ENCODE measurements at places on chromosomes 6 and 20.
A peak's percentile ranks its signal among the peaks of the same experiment; 100 is the strongest.

- DNase-seq = no peak
Measured at GRCh38 chr6:81820980-81821379, 68.5 kb upstream of the TENT5A start.

DNA sequence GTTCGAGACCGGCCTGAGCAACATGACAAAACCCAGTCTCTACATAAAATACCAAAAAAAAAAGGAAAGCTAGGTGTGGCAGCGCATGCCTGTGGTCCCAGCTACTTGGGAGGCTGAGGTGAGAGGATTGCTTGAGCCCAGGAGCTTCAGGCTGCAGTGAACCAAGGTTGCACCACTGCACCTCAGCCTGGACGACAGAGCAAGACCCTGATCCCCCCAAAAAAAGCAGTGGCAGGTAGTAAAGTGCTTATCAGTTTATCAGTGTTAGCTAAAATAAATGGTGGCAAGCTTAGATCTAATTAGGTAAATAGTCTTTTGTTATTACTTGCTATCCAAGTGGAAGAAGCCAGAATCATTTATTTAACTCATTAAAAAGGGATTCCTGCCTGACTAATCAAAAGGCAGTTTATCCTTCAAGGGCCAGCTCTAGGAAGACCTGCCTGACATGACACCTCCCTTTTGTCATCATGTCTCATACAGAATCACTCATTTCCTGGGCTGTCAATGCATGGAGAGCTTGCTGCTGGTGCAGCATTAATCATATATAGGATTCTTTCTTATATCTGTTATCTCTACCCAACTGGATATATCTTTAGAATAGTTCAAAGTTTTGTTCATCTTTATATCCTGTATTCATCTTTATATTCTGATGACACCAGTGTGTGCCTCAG lies 9.6 kb downstream of the DSTN start:
- DNase-seq = no peak

DNA sequence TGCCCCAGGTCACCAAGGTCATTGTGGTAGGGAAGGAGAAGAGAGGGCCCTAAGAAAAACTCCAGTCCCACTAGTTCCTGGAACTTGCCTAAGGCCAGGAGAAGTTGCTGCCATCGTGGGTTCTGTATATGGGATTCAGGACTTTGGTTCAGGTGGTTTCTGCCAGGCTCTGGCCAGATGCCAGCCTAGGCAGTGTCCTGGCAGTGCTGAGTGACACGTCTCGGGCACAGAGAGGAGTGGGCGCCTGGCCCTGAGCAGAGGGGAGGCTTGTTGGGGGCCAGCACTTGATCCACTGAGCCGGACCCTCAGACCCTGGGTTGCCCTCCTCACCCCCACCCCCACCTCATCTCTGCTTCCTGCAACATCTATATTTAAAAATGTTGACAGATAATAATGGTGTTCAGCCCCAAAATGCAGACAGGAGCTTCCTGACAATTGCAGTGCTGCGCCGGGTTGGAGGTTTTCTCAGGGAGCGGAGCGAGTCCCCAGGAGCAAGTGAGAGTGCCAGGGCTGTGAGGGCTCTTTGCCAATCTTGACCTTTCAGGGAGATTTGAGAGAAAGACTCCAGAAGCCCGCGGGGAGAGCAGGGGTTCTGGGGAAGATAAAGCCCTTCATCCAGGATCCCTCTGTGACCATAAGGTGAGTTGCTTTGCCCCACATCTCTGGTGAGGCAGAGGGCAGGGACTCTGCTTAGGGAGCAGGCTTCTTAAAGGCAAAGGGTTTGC lies 71.9 kb downstream of the PHACTR3 start:
- no peak for DNase-seq

DNA sequence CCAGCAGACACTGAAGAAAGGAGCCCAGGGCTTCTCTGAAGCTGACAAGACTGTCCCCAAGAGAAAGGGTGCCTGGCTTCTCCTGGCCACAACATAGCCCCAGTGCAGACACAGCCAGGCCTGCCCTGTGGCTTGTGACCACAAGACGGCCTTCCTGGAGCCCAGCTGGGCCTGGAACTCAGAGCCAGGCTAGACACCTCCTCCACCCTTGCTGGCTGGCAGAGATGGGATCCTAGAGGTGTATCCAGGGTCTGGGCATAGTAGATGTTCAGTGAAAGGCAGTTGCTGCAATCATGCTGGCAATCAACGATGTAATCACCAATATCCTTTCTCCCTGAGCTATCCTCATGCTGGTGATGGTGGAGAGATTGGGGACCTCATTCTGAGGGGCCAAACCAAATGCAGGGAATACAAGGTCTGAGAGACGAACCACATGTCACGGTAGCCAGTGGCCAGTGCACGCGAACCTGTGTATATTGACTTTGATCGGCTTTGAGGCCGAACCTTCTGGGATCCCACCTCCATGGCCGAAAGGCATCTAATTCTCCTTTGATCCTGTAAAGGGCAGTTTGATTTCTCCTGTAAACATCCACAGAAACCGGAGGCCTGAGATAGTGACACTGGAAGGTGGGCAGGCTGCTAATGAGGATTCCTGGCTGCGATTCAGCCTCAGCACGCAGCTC lies 115.2 kb downstream of the PSMB1 start:
- no peak for DNase-seq

GRCh38 chr6:80348263-80348662 lies 241.8 kb downstream of the BCKDHB start:
- no peak for DNase-seq

- no peak for DNase-seq
Measured at GRCh38 chr6:160327981-160328380, 20.2 kb upstream of the SLC22A3 start.

- no peak for DNase-seq
Measured at GRCh38 chr6:127971945-127972391, 71.1 kb upstream of the THEMIS start.

DNA sequence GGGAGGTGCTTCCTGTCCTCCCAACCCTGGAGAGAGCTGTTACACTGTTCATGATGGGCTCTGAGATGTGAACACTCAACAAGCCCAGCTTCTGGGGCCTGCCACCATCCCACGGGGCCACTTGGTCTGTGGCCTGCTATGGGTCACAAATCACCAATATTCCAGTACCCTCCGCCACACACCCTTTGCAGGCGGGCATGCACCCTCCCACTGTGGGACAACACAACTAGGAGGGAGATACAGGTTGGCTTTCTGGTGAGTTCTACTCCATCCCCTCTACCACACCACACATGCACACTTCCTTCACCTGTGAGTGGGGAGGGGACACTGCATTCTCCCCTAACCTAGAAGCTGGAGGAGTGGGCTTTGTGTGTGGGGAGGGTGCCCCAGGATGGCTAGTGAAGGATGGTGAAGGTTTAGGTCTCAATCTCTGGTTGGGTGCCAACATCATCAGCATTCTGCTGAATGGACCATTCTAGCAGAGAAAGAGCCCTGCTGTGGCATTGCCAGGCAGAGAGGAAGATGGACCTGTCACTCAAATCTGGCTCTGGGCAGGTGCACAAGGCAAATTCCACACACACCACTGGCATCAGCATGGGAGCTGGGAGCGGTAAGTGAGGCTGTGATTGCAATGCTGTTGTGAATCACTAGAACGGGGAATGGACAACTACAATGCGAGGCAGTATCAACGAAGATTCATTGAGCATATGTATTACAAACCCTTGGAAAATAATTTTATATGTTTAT lies 175.1 kb downstream of the THBS2 start:
- DNase-seq = no peak

DNA sequence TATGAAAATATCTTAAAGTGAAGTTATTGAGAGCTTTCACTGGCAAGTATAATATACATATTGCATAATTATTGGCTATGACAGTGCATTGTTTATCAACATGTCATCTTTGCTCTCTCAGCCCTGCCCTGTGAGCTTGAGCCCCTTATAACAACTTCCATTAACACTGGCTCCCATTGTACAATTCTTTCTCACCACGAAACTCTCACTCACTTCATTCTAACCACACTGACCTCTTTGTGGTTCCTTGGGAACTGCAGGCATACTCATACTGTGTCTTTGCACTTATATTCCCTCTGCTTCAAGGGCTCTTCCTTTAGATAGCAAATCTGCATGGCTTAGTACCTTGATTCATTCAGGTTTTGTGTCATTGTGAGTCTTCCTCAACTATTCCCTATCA lies 411.8 kb downstream of the CDKAL1 start:
- peak; percentile 53 for DNase-seq

DNA sequence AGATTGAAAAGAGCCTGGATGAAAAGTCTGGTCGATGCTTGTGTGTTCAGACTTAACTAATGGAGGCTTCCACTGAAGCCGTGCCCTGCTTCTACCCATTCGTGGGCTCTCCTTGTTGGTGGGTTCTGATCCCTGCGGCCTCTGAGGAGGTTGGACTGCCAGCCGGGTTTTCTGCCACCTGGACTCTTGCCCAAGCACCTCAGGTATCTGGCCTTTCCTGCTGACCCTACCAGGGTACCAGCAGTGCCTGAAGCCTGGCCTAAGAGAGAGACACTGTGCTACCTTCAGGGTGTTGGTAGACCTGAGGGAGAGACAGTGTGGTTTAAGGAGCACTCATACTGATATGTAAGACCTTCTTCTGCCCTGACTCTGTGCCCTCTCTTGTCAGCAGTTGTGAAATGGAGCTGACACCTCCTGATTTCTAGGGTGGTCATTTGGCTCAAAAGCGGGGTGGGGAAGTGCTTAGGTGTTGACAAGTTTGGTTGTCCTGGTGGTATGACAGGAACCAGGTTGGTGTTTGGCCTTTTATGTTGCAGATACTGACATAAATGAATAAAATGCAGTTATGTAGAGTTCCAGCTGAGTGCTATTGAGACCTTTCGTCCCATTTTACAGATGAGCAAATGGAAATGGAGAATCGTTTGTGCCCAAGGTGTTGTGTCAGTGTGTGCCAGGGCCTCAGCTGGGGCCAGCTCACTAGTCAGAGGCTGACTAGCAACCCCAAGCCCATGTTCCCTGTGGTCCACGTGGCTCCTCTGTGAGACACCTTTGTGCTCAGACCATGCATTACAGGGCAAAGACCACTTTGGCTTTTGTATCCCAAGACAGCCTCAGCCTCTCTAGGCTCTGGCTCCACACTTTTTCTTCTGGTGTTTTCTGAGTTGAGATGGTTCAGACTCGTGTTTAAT lies 3.1 kb downstream of the PLCG1 start:
- DNase-seq = no peak

DNA sequence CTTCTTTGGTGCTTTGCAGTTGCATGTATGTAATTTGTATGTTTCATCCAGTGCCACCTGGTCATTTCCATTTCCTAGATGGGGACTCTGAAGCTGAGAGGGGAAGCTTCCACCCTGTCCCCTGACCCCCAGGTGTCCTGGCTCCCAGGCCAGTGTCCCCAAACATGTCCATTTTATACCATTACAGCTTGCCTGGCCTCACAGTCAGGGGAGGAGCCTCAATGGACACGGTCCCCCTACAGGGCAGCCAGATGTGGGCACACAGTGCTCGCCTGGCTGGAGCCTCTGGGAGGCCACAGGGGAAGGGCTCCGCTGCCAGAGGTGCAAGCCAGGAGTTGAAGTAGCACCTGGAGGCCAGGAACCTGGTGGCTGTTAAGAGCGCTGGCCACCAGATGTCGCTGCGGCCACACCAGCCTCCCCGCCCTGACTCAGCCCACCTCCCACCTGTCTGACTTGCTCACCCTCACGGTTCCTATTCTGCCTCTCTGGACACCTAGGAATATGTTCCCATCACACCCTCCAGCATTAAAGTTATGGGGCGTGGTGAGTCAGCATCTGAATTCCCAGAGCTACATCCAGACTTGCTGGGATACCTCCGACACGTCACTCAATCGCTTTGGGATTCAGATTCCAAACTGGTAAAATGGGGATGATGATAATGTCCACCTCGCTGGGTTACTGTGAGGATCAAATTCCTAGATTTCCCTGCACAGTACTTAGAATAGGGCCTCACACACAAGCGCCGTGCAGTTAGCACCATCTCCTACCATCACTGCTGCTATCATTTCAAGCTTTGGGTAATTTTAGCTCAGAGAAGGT lies 107.4 kb downstream of the SULF2 start:
- peak; percentile 83 for DNase-seq

DNA sequence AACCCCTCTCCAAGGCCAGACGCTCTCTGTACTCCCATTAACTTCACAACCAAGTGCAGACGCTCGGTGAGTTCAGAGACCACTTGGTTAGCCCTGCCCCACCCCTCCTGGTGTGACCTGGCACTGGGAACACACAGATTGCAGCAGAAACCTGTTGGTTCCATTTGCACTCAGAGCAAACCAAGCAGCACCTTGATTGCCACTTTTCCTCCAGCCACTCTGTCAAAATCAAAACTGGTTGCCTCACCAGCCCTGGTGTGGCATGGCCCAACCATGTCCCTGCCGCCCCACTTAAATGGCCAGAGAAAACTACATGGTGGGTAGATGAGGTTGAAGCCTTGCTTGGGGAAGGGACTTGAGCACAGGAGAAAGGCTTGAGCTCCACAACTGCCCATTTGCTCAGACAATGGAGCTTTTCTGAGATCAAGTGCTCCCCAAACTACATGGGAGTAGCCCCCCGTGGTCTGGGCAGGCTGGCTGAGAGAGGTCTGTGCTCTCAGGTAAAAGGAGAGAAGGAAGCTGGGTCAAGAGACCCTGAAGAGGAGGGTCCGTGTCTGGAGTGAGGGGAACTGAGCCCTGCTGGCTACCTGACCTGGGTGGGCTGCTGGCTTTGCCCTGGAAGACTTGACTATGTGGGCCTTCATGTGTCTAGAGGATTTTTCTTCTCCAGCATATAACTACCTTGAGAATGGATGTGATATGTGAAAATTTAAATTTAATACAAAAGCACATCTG lies 43.4 kb downstream of the PLCG1 start:
- no peak for DNase-seq

DNA sequence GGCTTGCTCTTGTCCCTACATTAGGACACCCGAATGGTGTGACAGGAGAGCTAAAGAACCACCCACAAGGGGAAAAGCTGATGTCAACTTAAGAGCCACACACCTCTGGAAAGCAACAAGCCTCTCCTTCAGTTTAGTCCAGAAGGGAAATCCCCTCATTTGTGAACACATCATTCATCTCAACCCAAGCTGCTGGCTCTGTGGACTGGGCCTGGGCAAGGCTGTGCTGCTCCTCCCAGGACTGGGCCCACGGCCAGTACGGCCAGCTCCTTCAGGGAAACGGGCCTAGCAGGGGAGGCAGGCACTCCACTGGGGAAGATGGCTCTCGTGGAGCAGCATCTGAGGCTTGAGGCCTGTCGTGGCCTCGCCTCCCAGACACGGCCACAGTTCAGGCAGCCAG lies 12.8 kb upstream of the SLC4A11 start:
- no peak for DNase-seq
